EL (cell line): ENCODE measurements at places on chromosomes 13 and 19.

DNA sequence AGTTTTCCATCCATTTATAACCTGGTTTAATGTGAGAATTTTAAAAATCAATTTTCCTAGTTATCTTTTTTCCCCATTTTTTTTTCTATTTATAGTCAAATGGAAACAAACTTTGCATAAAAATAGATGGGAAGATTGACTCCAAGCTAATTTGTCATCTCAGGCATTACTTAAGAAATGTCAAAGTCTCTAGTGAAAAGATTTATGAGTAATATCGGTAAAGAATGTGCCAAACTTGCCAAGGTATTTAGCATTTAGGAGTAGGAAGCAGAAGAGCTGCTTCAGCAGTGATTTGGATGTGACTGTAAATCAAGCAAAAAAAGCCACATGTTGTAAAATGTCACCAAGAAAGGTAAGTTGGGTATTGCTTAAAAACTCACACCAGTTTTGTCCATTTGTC lies 108.6 kb downstream of the LACC1 start:
- no peak for DNase-seq

- no peak for DNase-seq
Observed at GRCh38 chr19:359653-359925, 15.0 kb upstream of the MIER2 start.

DNA sequence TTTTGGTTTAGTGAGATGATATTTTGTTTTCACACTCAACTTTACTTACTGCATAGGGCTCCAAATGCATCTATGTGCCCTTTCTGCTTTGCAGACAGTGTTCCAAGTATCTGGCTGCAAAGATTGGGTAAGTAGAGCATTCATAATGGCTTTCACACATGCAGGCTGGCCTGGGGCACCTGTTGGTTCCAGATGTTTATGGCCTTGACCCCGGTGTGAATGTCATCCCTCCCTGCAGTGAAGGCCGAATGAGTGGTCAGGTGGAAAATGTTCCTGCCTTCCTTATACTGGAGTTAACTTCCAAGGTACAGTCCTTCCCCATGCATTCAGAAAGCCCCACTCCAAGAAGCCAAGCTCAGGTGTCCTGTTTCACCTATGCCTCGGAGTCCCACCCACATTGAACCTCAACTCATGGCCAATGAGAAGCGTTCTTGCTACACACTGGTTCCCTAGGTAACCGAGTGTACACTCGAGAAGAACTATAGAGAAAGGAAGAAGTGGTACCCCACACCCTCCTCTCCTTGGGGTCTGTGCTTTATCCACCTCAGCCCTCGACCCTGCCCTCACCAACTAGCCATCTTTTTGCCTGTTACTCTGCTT lies 23.0 kb upstream of the ZNF536 start:
- DNase-seq = no peak

GRCh38 chr13:84303035-84303434 lies 420.8 kb upstream of the SLITRK1 start:
- no peak for DNase-seq

DNA sequence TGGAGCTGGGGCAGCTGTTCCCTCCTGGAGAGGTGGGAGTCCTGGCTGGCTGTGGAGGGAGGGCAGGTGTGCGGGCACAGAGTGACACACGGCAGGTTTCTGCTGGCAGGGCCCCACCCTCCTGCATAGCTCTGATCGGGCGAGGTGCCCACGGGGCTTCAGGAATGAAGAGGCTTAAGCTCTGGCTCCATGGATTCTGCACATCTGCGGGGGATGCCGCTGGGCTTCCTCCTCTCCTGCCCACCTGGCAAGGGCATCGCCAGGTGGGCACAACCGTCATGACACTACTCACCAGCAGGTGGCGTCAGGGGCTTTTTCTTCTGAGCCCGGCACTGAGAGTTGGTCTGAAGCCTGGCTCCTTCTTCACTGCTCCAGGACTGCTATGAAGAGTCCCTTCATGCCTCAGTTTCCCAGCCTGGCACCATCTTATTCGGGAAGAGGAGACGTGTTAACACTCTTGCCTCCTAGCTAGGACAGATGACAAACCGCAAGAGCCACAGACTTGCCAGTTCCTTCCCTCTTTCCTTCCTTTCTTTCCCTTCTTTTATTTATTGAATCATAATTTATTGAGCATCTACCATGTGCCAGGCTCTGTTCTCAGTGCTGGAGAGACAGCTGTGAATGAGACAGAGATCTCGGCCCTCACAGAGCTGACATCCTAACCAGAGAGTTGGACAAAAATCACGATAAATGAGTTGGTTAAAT lies 15.2 kb upstream of the PAK4 start:
- peak; percentile 40 for DNase-seq

DNA sequence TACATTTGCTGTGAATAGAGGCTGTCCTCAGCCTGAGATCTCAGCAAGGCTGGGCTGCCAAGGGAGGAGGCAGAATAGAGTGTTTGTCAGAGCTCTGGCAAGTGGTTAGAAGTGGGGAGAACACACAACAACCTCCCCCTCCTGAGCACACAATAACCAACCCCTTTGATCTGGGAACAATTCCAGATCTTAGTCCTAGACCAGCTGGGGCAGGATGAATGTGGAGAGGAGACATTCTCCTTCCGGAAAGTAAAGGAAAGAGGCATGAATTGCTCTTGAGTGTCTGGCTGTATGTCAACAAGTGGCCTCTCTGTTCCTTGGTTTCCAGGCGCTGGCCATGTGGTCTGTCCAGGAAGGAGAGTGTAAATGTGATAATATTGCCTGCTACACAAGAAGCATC lies 114.9 kb upstream of the TMTC4 start:
- DNase-seq = no peak

- DNase-seq = peak; percentile 9
Observed at GRCh38 chr13:48448285-48448958, 35.5 kb upstream of the LPAR6 start.

DNA sequence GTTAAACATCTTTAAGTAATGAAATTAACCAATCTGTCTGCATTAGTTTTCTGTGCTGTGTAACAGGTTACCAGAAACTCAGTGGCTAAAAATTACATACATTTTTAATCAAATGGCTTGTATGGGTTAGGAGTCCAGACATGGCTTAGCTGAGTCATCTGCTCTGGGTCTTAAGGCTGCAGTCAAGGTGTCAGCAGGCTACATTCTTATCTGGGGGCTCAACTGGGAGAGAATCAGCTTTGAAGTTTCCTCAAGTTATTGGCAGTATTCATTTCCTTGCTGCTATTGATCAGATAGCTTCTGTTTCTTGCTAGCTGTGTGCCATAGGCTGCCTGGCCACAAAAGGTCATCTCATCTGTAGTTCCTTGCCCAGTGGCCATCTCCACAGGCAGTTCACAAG lies 1163.0 kb downstream of the DIAPH3 start:
- DNase-seq = no peak

DNA sequence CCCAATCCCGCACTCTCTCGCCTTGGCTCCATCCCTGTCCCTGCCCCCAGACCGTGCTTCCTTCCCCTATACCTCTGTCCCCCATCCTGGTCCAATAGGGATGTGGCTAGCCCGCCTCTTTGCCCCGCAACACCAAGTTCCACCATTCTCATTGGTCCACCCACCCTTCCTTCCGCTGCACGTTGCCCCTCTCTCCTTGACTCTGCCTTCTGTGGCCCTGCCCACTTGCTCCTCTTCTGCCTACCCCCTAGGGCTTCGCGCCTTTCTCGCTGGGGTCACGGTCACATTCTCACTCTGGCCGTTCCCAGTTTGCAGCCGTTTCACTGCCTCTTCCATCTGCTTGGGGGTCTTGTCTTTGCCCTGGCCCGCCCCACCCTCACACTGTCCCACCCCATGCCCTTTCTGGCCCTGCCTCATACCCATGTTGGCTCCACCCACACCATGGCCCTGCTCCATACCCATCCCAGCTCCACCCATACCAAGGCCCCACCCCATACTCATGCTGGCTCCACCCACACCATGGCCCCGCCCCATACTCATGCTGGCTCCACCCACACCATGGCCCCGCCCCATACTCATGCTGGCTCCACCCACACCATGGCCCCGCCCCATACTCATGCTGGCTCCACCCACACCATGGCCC lies 4.5 kb upstream of the ARHGAP45 start:
- no peak for DNase-seq

GRCh38 chr13:51033421-51034185 lies 77.5 kb downstream of the C13orf42 start:
- DNase-seq = no peak

- no peak for DNase-seq
Observed at GRCh38 chr19:30135093-30135757, 193.2 kb downstream of the URI1 start.

GRCh38 chr13:84265257-84265764 lies 383.0 kb upstream of the SLITRK1 start:
- no peak for DNase-seq

DNA sequence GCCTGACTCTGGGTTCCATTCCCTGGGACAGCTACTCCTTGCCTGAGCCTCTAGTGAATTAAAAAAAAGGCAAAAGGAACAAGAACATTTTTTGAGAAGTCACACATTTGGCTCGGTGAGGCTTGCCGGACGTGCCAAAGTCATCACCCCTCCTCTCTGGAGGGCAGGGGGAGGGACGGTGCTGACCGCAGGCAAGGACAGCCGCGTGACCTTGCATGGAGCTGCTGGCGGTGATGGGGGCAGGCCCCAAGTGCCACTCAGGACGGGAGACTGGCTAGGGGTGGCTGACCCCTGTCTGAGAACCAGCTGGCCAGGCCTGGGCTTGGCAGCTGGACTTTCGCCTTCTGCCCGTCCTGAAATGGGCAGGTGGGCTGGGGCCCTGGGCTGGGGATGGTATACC lies 26.4 kb downstream of the MAP2K2 start:
- no peak for DNase-seq

- no peak for DNase-seq
Observed at GRCh38 chr19:1489463-1490310, 463 bp downstream of the PCSK4 start.

GRCh38 chr13:30338331-30338851 lies 31.0 kb upstream of the KATNAL1 start:
- peak; percentile 89 for DNase-seq

DNA sequence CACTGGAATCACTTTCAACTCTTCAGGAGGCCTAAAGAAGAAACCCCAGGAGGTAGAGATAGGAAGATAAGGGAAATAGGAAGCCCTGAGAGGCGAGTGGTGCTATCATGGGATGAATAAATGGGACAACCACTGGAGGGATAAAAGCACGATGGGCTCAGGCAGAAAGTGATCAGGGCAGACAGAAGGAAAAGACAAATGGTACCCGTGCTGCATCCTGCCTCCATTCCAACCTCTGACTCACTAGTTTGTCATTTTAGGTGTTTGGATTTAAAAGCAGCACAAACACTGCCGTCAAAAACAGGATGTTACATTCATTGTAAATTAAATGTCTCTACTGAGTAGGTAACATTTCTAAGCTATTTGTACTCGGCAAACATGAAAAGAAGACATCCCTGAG lies 314.3 kb upstream of the HTR2A start:
- peak; percentile 58 for DNase-seq

- DNase-seq = no peak
Observed at GRCh38 chr13:20729633-20730585, 26.4 kb downstream of the IL17D start.

GRCh38 chr13:100333141-100333540 lies 244.2 kb downstream of the PCCA start:
- no peak for DNase-seq

GRCh38 chr19:37926711-37927110 lies 19.7 kb downstream of the SIPA1L3 start:
- DNase-seq = no peak

- no peak for DNase-seq
Observed at GRCh38 chr19:23872282-23872919, 42.3 kb upstream of the ZNF726 start.

DNA sequence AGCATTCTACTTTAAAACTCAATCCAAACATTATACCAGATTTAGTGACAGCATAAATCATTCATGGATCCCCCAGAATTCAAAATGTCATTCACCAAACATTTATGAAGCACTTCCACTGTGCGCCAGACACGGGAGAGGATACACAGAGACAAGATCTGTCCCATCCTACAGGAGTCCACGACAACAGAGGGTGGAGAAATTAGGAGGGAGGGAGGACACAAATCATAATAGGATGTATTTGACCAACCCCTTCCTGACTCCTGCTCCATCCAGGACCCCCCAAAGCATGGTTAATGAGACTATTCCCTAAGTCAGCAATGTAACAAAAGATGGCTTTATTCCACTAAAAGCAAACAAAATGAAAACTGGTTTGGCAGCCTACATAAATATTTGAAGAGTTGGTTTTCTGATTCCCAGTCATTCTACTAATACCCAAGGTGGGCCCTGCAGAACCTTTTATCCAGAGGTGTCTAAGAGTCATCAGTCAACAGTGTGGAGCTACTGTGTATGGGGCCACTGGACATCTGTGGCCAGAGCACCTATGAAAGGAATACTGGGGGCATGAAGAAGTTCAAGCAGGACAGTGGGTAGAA lies 62.8 kb upstream of the DOCK9 start:
- DNase-seq = no peak

DNA sequence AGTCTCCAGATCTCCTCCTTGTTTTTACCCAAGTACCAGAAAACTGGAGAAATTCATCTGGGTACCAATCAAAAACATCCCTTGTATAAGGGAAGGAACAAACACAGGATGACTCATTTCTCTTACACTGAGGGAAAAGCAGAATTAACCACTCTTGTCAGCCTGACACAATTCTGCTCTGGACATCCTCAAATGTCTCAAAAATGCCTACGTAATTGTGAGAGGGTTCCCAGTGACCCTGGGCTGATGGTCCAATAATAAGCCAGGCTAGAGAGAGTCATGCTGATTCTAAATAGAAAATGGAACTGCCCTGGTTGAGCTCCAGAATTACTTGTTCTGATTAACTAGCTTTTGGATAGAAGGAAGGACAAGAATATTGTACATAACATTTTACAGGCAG lies 14.5 kb downstream of the ZNF708 start:
- peak; percentile 4 for DNase-seq

GRCh38 chr13:34124666-34125306 lies 306.8 kb downstream of the RFC3 start:
- no peak for DNase-seq

DNA sequence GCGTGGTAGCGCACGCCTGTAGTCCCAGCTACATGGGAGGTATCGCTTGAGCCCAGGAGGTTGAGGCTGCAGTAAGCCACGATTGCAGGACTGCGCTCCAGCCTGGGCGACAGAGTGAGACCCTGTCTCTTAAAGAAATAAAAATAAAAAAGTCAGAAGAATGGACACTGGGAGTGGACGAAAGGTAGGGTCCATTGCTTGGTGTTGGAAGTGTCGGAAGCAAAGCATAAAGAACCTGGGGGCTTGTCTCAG lies 392 bp upstream of the ARHGAP33 start:
- no peak for DNase-seq

GRCh38 chr13:33116321-33117010 lies 100.2 kb downstream of the KL start:
- no peak for DNase-seq

GRCh38 chr13:28094306-28094705 lies 6.1 kb downstream of the FLT3 start:
- no peak for DNase-seq

DNA sequence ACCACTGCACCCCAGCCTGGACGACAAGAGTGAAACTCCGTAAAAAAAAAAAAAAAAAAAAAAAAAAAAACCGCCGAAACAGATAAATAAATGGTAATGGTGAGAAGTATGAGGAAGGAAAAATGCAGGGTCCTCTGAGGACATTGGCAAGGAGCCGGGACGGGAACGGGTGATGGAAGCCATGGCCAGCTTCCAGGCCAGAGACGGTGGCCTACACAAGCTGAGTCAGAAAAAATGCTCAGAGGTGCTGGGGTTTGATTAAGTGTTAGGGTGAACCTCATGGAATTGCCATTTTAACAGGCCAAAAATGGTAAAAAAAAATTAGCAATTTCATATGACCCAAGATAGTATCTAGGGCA lies 866 bp upstream of the ZSWIM4 start:
- peak; percentile 97 for DNase-seq

- no peak for DNase-seq
Observed at GRCh38 chr19:15372891-15373301, 6.7 kb downstream of the AKAP8 start.

GRCh38 chr19:50414864-50415660 lies 3.7 kb upstream of the SPIB start:
- no peak for DNase-seq
